ENCODE measurements at places on chromosomes 6 and 20.

GRCh38 chr20:32158943-32159660, 48.4 kb downstream of the PLAGL2 start:
- no peak for DNase-seq

DNA sequence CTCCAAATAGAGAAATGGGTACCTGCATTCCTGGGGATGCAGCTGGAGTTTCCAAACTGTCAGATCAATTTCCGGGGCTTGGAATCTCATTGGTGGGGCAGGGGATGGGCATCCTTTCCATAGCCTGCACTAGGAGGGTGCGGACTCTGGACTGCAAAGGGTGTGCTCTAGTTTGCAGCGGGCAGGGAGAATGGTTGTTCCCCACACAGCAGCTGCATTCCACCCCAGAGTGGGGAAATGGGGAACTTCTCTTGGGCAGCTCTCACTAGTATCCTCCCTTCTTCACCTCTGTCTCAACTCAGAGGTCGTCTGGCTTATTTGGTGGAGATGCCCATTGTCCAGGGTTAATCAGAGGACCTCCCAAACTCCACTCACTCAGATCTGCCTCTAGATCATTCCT, 34.5 kb upstream of the CDKN1A start:
- DNase-seq: no peak

DNA sequence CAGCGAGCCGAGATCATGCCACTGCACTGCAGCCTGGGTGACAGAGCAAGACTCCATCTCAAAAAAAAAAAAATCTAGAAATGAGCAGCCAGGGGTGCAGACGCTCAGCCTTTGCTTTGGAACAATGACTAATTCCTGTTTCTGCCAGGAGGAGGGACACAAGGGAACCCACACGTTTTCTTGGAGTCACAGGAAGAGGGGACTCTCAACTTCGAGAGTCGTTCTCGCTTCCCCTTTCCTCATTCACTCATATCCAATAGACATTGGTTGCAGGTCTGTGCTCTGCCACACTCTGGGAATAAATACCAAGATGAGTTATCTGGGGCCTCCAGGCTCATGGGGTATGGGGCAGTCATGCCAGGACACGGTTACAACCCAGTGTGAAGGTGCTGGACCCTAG, 91.5 kb upstream of the RREB1 start:
- no peak for DNase-seq

DNA sequence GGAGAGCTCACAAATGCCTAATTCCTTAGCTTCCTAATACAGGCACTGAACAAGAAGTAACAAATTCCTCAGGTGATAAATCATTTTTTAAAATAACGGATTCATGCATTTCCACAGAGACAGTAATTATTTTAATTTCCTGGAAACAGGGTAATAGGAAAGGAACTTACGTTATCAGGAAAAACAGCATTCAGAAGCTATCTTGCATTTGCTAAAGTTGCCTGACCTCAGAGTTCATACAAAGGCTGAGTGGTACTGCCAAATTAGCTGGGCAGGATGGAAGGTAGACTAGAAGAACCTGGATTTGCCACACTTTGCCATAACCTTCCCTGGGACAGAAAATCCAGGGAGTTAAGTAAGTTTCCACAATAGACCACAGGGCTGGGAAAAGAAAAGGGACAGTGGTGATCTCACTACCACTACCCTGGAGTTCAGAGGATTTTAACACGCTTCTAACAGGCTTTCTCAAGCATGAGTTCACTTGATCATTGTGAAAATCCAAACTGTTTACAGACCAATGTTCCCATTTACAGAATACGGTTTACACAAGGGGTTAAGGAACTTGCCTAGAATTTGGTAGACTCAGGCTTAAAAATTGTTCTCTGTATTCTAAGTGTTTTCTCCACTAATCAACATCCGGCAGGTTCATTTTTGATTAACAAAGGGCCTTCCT, 57.0 kb downstream of the KIF13A start:
- no peak for DNase-seq

DNA sequence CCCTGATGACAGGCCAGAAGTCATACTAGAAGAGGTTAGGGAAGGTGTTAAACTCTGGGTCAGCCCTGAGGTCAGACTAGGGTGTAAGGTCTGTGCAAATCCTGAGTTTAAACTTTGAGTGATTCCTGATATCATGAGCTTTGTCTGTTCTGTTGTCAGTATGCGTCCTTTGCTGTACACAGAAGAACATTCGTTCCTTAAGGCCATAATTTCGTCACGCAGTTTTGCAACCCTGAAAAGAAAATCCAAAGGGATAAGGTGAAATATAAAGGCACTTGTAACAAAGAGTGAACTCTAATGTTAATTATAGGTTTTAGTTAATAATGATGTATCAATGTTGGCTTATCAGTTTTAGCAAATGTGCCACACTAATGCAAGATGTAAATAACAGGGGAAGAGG, 2.3 kb downstream of the DST start:
- no peak for DNase-seq

DNA sequence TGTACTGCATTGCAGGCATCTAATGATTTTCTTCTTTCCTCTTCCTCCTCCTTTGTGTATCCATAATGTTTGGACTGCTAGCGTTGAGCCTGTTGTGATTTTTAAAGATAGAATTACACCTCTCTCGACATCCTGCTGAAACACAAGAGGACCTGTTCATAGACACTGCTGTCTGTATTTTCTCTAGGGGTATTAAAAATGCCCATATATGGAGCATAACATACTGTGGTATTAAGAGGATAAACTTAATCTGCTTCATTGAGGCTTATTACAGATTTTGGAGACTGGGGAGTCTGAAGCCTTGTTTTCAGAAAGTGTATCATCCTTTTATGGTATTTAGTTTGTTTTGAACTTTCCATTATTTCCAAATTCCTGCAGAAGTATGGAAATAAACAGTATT, 414.3 kb downstream of the CDKAL1 start:
- DNase-seq: no peak

GRCh38 chr6:15930207-15930606, 198.7 kb upstream of the MYLIP start:
- no peak for DNase-seq

DNA sequence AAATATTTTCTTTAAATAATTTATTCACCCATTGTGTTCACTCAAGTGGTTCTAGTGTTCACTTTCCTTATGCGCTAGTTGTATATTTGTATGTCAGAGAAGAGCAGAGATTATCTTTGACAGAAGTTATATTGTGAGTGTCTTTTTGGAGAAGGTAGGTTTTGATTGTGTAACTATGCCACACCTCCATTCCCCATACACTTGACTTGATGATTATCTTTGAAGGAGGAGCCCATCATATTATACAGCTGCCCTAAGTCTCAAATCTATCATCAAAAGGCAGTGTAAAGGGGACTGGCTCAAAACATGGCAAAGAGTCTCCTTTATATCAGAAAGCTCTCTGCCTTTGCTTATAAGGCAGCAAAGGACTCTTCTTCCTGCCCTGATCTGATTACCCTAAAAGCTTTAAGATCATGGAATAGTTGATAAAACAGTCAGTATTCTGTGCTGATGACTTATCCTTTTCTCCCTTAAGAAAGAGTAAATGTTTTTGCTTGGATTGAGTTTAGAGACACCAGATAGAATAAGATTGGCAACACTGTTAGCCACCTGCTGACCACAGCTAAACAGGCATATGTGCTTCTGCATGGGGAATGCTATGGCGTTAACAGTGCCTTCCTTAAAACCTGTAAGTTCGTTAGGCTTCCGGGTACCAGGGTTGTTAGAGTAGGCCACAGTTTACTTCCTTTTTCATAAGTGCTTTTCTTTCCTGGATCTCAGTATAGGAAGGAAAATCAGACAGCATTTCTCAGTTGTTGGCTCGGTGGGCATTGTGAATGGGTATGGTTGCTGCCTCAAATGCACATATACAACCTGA, 22.6 kb downstream of the TOP1 start:
- DNase-seq: no peak

DNA sequence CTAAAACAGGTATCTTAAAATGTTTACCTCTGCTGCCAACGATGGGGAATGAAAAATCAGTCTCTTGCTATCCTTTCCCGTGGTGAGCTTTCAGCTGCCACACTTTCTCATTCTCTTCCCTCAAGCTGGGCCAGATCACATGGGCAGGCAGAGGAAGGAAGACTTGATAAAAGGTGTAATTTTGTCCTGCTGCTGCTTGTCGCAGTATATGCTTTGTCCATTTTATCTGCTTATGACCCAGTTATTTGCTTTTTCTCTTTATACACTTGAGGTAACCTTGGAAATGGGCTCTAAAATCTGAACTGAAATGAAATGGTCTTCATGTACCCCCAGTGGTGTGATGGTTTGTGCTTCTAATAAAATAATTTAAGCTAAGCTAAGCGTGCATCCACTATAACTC, 695.9 kb upstream of the FLRT3 start:
- DNase-seq: no peak

GRCh38 chr6:169345146-169345545, 91.5 kb upstream of the THBS2 start:
- no peak for DNase-seq

DNA sequence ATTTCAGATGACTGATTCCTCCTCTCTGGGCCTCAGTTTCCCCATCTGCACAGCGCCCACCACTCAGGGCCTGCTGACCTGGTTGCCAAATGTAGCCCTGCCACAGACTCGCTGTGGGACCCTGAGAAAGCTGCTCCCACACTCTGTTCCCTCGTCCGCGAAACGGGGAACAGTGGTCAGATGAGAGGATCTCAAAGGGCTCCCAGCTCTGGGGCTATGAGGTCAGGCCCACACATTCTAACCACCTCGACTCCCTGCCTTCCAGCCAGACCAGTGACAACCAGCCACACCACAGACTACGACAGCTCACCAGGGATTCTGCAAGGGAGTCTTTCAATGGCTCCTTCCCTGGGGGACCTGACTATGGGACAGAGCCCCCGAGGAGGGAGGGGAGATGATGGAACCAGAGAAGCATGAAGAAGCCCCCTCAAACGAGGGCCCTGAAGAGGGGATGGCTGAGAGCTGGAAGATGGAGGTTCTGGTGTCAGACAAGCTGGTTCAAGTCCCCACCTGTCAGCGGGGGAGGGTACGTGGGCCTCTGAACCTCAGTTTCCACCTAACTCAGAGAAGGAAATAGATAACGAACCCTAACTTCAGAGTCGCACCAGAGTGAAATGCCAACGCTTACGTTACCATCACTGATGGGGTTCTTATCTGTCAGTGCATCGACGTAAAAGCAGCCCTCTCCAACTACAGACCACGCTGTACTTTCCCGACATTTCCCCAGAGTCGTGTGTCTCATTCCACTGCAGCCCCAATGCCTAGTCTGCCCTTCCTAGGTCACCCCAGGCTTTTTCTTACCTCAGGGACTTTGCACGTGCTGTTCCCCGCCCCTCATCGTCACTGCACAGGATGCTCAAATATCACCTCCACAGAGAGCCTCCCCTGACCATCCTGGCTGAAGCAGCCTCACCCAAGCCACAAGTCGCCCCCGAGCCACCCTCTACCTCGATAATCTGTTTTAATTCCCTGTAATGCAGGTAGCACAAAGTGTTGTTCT, 60.5 kb downstream of the PREX1 start:
- no peak for DNase-seq

- DNase-seq: no peak
Observed at GRCh38 chr6:158939255-158940159, 60.5 kb downstream of the RSPH3 start.

DNA sequence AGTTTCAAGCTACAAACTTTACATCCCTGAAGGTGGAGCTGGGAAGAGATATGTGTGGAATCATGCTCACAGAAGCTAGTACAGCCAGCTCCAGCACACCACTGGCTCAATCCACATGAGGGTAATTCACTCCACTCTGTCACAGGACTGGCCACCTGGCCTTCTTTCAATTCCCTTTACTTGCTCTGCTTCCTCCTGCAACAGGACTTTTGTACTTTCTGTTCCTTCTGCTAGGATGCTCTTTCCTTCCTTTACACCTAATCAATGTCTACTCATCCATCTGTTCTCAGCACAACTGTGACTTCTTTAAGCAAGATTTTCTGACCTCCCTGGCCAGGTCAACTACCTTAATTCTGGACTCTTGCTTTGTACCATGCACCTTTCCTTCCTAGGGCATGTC, 39.4 kb upstream of the MYB start:
- DNase-seq: no peak

- no peak for DNase-seq
Observed at GRCh38 chr6:143822584-143823024, 20.5 kb upstream of the LTV1 start.

DNA sequence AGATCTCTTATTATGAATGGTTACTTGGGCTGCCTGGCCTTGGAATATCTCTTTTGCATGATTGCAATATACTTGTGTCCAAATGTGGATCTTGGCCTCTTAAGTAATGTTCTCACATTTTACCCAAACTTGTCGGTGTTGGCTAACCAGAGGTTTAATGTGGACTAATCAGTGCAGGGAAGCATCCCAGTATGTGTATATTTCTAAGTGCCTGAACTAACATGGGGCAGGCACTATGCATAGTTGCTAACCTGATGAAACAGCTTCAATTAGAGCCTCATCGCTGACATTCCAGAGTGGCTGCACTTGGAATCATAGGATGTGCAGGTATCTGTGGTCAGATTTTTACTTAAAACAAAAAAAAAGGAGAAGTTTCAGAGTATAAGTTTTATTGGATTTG, 160.0 kb downstream of the PDE7B start:
- DNase-seq: no peak

DNA sequence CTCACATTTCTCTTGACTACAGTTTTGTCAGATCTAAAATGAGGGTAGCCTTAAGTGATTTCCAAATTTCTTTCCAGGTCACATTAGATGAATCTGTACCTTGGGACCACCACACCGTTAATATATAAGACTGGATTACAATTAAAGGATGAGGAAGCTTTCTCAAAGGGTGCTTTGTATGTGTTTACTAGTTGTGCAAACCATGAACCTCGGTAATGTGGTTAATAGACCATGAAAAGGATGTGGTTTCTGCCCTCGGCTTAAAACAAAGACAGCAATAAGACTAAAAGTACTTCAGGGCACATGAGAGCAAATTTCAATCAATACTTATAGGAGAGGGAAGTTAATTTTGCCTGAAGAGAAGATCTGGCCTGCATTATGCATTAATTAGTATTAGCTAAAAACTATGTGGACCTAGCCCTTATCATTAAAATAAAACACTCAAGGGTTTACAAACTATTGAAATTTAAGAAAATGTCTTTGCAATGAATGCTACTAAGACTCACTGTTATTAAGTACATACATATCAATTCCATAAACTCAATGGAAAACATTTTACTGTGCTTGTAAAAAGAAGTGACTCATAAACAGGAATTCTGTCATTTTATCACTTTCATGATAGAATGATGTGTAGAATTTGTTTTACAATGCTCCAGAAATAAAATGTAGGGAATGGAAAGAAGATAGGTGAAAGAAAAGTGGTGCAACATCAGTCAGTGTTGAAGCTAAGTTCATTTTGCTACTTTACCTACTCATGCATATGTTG, 936 bp upstream of the TMX4 start:
- DNase-seq: no peak

All from BJ (cell line).